ENCODE measurements at places on chromosomes 2 and 18.

GRCh38 chr2:41972179-41972578, 75.6 kb upstream of the PKDCC start:
- DNase-seq, result no peak

DNA sequence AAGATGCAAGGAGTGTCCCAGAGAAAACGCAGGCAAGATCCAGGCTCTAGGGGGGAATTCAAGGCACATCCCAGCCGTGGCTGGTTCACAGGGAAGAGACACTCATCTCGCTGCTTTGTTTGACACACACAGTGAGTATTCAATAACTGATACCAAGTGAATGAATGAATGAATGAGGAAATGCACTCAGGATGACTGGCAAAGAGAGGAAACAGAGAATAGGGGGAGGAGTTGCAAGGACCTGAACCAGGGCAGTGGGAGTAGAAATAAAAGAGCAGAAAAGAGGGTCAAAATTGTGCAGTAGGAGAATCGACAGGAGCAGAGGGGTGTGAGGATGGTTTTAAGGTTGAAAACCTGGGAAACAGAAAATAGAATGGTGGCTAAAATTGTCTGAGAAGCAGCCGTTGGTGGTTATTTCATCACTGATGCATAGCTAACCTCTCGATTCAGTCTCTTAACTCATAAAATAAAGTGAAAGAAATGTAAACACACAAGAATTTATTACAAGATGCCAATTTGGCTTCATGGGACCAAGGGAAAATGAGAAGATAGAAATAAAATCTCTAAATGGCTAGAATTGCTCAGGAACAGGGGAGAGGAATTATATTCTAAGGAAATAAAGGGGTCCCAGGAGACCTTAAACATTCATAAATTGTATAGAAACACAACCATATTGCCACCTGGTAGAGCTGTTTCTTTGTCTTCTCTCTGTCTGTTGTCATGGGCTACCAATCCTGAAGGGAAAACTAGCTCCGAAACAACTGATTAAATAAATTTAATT, 63.9 kb upstream of the PHLPP1 start:
- no peak for DNase-seq

DNA sequence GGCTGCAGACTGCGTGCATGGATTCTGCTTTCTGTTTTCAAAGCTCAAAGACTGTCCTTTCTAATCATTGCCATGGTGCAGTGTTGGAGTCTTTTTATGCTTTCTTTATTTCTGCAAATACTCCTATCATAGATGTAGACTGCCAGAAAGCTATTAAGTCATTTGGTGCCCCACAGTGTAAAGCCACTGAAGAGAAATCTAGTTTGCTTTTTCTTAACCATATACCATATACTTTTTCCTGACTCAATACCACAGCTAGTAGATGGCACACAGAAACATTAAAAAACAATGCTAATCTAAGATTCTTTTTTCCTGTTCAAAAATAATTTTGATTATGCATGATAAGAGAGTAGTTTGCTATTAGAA, 109.9 kb upstream of the RAB27B start:
- no peak for DNase-seq

DNA sequence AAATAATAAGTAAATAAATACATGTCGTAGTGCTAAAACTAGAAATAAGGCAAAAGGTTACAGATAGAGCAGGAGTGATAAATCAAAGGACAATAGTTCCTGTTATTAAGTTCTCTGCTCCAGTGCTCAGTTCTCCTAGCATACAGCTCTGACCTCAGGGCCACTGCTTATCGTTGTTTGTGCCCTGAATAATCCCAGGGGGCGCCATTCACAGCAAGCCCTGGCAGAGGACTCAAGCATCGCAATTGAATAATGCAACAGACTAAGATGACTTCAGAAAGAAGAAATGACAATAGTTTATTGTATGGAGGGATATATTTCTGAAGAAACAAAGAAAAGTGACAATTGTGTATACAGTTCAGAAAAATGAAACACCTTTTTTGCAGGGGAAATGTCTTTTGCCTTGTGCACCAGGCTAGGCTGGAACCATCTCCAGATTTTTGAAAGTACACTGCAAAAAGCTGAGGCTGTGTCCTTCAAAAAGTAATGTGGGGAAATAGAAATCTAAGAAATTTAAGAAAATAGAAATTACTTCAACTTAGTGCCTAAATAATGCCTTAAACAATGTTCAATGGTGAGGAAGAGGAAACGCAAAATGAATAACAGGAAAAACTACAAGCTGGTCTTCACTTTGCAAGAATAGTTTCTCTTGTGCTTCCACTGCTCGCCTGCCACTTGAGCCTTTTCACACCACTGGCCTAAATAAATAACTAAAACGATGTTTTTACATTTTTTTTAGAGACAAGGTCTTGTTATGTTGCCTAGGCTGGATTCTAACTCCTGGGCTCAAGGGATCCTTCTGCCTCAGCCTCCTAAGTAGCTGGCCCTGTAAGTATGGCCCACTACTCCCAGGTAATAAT, 19.0 kb upstream of the CCNYL1 start:
- DNase-seq, result no peak

DNA sequence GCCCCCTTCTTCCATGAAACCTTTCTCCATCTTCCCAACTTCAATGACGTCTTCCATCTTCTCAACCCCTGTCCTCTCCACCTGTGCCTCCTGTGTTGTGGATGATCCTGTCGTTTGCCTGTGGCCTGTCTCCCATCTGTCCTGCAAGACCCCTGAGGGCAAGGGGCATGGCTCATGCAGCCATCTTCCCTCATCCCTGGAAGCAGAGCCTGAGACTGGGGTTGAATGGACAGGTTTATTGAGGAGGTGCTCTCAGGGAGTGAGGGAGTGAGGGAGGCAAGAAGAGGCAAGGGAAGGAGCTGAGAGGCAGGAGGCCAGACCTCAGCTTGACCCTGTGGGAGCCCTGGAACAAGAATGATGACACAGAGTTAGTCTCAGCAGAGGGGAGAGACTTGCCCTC, 7.3 kb downstream of the SPATA3 start:
- DNase-seq, result no peak

DNA sequence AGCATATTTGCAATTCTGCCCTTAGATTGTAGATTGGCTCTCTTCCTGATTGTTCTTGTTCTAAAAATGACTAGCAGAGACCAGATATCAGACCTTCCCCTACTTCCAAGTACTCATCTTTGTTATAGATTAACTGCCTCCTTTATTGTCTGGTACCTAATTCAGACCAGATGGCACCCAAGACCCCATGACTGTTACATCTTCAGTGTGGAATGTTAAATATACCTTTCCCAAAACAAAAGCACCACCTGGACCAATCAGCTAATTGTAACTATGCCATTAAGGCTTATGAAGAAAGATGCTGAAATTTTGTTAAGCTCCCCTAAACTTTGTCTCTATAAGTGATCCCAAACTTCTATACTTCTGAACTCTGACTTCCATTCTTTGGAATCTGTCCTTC, 12.0 kb upstream of the TFPI start:
- DNase-seq, result no peak

DNA sequence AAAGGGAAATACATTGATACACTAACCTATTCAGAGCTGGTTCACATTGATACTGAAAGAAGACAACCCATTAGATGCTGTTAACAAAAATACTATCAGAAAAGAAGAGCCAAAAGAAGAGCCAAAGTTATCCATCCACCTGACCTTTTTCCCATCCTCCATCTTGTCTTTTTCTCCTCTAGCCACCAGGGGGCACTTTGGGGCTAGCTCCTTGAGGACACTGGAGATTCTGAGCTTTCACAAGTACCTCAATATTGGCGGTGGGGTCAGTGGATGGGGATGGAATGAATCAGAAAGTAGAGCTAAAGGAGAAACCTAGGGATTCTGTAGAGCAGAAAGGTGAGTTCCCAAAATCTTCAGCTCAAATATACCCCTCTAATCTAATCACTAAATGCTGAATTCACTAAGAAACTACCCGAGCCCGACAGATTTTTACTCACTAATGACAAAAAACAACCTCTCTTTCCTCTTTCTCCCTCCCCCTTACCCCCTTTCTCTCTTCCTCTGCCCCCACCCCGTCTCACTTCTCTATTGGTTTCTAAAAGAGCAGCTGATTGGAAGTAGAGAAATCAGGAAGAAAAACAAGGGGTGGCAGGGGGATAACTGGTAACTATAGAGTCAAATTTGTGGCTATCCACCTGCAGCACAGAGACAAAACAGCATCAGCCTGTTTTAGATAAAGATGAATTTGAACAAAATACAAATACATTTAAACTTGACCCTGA, 203.3 kb downstream of the TCF4 start:
- DNase-seq, result no peak

DNA sequence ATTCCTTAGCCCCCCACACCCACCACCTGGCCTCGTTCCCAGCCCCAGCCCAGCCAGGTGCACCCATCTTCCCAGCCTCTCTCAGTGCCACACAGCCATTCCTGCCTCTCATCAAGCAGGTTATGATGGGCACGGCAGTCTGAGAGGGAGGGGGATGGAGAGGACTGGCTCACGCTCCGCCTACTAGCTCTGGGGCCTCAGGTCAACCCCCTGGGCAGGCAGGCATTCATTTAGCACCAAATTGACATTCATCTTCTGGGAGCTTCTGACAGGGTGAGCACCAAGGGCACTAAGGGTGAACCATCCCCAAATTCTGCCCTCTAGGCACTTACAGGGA, 66.2 kb upstream of the FOSL2 start:
- DNase-seq, result no peak

DNA sequence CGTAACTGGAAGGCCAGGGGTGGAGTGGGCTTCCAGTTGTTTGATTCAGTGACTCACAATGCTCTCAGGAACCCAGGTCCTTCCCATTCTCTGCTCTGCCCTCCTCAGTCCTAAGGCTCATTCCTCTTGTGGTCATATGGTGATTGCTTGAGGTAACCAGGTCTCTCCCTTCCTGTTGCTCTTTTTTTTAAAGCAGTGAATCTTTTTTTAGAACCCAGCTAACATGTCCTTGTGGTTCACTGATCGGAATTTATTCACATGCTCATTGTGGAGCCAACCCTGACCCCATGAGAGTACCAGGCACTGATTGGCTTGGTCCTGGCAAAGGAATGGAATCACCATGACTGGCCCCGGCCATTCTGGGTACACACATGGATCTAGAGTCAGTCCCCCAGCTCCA, 7.4 kb downstream of the THNSL2 start:
- DNase-seq, result no peak

DNA sequence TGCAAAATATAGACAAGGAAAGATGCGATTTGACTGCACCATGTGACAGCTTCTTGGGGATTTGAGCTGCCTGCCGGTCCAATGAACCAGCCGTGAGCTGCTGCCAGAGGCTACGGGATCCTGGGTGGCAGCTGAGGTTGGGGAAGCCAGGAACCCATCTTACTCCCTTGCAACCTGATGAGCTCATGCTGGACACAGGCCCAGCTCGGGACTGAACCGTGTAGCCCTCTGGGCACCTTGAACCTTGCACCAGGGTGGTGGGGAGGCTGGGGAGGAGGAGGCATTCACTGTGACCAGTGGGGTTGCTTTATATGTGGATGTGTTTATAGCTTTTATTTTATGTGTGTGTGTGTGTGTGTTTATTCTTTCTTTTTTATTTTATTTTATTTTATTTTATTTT, 9.1 kb downstream of the ALPI start:
- no peak for DNase-seq

DNA sequence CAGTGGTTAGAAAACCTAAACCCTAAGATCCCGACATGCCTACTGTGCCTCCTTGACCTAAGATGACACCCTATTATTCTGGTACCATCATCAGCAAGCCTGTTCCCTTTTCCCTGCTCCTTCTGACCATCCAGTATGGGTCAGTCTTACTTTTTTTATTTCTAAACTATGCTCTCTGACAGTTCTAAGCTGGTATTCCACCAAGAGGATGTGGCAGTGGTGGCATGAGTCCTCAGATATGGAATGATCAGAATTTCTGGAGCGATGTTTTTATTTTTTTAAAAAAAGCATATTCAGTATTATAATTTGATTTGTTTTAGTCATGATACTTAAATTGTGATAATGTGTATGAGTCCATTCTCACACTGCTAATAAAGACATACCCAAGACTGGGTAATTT, 145.9 kb upstream of the LHCGR start:
- no peak for DNase-seq
